ENCODE measurements at places on chromosomes 7 and 10.

- DNase-seq: no peak
These were observed 103.5 kb downstream of the FAM53B start for GRCh38 chr10:124640538-124641231.

DNA sequence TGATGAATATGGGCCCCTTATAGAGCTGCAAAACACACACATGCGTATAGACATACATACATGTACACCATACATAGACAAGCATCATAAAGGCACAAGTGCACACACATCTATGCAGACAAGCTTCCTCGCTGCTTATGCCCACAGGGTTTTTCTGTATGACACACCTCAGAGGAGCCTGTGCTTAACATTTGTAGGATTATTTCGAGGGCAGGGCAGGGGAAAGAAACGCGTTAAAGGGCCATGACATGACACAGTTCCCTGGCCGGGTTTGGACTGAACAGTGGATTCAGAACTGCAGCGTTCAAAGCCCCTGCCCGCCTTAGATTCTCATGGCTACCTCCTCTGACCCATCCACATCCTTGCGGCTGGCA lies 44.8 kb downstream of the CHST3 start:
- DNase-seq: no peak

- no peak for DNase-seq
These were observed 3.1 kb upstream of the HOXA4 start for GRCh38 chr7:27133409-27134231.

DNA sequence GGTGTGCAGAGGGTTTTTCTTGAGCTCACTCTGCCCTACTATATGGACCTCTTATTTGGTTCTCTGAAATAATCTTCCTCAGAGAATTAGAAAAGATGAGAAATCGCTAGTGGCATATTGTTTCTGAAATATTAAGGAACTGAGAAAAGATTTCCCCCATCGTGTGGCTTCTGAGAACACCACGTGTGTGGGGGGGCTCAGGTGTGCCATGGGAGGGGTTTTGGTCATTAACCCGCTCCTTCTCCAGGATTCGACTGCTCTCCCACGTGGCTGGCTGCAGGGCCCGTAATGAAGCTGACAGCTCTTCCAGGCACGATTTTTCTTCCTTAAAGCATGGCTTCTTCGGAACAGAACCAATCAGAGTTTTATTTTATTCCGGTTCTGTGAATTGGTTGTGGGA lies 67.7 kb downstream of the XRCC2 start:
- DNase-seq: no peak

DNA sequence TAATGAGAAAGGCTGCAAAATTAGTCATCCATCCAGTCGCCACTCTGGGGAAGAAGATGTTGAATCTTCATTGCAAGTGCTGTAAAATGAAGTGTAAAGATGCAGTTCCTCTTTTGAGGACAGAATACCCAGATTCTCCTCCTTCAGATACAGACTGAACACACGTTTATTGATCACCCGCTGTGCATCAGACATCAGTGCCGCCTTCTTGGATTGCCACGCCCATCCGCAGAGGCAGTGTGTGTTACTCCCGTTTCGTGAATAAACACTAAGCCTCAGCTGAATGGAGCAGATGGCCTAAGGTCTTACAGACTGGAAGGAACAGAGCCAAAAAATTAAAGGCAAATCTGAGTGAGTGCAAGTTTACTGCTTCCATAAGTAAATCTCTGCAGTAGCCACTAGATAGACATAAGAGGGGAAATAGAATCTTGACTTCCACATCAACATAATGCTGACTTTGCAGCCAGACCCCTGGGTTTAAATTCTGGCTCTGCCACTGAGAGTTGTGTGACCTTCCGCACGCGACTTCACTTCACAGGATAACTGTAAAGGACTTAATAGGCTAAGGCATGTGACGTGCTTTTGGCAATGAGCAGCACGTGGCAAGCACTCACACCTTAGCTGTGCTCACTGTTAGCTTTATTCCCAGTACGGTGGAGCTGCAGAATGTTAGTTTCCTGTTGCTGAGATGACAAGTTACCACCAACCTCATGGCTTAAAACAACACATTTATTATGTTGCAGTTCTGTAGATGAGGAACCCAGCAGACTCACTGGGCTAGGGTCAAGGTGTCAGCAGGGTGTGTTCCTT lies 285.9 kb downstream of the CELF2 start:
- DNase-seq: no peak

- no peak for DNase-seq
These were observed 14.4 kb upstream of the STK17A start for GRCh38 chr7:43568529-43568928.

GRCh38 chr7:134781171-134781570 lies 1.7 kb downstream of the CALD1 start:
- DNase-seq: no peak

DNA sequence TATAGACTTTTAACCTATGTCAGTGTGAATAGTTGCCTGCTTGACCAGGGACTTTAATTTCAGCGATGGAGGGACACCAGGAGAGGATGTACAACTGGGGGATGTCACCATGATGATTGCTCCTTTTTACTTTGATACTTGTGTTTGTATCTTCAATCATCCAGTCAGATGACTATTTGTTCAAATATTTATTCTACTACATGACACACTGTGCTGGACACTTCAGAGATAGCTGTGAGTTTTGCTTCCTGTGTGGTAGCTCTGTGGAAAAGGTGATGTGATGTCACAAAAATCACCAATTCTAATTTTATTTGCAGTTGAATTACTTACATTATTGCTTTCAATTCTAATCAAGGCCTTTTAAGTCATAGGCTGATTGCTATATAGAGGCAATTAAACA lies 62.7 kb upstream of the CREB5 start:
- no peak for DNase-seq

GRCh38 chr7:516606-517456 lies 2.8 kb downstream of the PDGFA start:
- DNase-seq: peak; percentile 84

GRCh38 chr10:50396491-50397311 lies 145.4 kb upstream of the ASAH2 start:
- DNase-seq: peak; percentile 52

- DNase-seq: peak; percentile 71
These were observed 38.7 kb upstream of the DLG5 start for GRCh38 chr10:77965294-77965693.

- DNase-seq: no peak
These were observed 569.4 kb downstream of the HTR7 start for GRCh38 chr10:90288391-90288933.

- DNase-seq: no peak
These were observed 72.6 kb downstream of the EPDR1 start for GRCh38 chr7:37993060-37993501.

- DNase-seq: no peak
These were observed 92.3 kb downstream of the VTI1A start for GRCh38 chr10:112539340-112539739.

GRCh38 chr10:86123715-86124114 lies 242.9 kb downstream of the GRID1 start:
- DNase-seq: no peak

- peak; percentile 58 for DNase-seq
These were observed 57.1 kb downstream of the PLPP4 start for GRCh38 chr10:120514035-120514620.

- no peak for DNase-seq
These were observed 12.0 kb upstream of the KCNMA1 start for GRCh38 chr10:77649333-77650331.

DNA sequence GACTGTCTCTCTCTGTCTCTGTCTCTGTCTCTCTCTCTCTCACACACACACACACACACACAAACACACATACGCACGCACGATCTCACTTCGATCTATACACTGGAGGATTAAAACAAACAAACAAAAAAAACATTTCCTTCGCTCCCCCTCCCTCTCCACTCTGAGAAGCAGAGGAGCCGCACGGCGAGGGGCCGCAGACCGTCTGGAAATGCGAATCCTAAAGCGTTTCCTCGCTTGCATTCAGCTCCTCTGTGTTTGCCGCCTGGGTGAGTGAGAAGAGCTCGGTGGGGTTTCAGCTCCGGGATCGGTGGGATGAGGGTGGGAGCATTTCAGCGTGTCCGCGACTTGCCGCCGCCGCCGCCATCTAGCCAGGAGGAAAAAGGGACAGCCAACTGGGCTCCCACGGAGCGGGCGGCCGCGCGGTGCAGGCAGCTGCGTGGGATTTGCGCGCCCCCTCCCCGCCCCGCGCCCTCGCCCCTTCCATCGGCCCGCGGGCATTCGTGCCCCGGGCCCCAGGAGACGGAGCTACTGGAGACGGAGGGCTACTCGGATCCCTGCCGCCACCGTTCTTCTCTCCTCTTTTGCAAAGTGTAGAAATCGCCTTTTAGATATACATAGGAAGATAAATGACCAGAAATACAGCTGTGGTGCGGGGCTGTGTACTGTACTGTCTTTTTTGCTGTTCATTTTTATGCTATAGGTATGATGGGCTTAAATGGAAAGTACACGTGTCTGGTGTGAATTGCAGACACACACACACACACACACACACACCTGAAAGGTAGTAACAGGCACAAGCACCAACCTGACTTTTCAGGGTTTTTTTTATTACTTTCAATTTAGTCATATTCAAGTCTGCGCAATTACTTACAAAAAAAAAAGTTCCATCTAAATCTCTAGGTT lies 581 bp downstream of the PTPRZ1 start:
- DNase-seq: peak; percentile 25

GRCh38 chr10:9262770-9263169 lies 1208.3 kb downstream of the GATA3 start:
- DNase-seq: no peak

DNA sequence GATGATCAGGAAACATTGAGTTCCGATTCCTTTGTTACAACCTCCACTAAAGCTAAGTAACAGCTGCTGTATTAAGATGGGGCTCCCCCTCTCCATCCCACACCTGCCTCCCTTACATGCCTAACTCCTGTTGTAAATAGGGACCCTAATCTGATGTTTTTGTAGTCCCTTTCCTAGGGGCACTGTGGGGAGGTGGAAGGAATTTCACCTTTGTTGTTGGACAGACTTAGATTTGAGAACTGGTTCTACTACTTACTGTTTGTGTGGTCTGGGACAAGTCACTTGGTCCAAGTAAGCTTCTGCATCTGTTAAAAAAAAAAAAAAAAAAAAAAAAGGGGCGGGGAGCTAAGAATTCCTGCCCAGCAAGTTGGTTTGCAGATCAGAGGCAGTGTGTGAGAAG lies 42.6 kb downstream of the KIAA1217 start:
- no peak for DNase-seq

GRCh38 chr10:125177641-125178640 lies 17.6 kb upstream of the CTBP2 start:
- DNase-seq: no peak

GRCh38 chr10:18438361-18439126 lies 212.8 kb downstream of the NSUN6 start:
- no peak for DNase-seq

DNA sequence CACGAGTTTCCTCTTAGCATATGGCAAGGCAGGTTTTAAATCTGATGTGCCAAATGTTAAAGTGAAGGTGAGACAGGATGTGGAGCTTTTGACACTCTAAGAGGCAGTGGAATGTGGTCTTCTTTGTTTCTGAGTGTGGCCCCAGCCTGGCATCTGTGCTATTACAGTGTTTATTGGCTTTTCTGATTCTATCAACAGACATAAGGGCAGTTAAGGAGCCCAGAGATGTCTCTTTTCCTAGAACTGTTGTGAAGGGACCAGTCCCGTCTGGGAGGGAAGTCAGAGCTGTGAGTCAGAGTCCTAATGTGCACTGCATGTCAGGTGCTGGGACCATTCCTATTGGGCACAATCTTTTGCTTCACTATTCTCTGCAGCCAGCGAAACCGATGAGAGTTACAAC lies 32.5 kb downstream of the TRUB1 start:
- no peak for DNase-seq

- DNase-seq: no peak
These were observed 49.0 kb upstream of the GTF2IRD1 start for GRCh38 chr7:74404741-74405140.

DNA sequence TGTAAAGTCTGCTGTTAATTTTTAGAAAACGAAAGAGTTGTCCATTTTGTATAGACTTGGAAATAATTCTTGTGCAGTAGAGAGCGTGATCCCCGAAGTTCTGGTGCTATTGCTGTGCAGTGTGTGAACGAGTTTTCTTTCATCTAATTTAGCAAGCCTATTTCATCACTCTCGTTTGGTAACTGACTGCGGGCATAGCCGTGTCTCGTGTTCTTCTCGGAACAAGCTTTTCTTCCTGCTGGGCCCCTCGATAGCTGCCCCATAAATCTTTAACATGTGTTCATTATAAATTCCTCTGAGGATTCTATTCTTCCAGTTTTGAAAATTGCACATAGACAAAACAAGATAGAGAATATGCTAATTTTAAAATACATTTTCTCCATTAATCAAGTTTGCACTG lies 622.0 kb upstream of the PFKP start:
- no peak for DNase-seq

DNA sequence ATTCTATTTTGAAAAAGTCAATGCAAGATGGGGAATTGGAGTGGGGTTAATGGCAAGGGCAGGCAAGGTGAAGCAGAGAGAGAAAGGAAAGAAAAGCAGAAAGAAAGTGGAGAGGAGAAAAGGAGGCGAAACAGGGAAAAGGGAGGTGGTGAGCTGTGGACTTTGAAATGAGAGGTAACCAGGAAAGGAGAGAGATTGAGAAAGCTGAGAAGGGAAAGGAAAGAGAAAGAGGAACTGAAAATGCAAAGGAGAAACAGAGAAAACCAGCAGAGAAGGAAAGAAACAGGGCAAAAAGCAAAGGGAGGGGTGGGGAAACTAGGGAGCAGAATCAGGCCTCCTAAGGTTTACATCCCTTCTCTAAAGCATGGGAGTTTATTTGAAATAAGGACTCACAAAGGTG lies 72.5 kb upstream of the TPK1 start:
- no peak for DNase-seq

- peak; percentile 76 for DNase-seq
These were observed 57.7 kb upstream of the DNAJB6 start for GRCh38 chr7:157278791-157279724.

DNA sequence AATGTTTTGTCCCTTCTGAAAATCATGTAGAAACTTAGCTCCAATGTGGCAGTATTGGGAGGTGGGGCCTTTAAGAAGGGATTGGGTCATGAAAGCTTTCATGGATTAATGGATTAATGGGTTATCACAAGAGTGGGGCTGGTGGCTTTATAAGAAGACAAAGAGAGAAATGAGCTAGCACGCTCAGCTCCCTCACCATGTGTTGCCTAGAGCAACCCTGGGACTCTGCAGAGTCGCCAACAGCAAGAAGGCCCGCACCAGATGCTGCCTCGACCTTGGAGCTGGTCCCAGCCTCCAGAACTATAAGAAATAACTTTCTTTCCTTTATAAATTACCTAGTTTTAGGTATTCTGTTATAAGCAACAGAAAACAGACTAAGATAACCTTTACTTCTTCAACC lies 74.9 kb upstream of the HECW1 start:
- peak; percentile 30 for DNase-seq

Measured in AG20443 (cell line).